Activated T-helper 17 cell treated with anti-CD3 and anti-CD28 coated beads, Interleukin-2, amount 50 U/mL, for 72 hours (primary cell): ENCODE measurements at places on chromosomes 13 and 19.

DNA sequence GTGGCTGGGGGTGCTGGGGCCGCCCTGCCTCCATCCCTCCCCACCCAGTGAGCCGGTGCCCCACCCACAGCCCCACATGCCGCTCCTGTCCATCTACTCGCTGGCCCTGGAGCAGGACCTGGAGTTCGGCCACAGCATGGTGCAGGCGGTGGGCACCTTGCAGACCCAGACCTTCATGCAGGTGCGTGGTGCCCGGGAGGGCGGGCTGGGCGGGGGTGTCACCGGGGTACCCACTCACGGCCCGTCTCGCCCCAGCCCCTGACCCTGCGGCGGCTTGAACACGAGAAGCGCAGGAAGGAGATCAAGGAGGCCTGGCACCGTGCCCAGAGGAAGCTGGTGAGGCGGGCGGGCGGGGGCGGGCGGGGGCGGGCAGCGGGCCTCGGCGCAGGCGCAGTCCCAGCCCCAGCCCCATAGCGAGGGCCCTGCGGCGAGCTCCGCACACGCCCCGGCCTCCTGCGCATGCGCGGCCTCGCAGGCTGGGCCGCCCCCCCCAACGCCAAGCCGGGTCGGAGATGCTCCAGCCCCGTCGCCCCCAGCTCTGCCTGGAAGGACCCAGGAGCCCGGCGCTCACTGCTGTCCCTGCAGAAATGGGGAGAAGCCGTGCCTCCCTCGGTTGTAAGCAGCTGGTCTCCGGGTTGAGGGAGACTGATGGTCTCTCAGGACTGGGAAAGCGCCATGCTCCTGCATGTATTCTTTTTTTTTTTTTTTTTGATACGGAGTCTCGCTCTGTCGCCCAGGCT is 7.7 kb downstream of the ARHGAP45 start:
- no peaks in the 10 kb centered on the region for H3K27me3 ChIP-seq
- ATAC-seq, result peak; percentile 26
- H3K4me3 ChIP-seq, result peak overlapping the region; percentile 82
- peaks cover 14% of the 10 kb centered on the region for H3K4me1 ChIP-seq
- peaks cover 90% of the 10 kb centered on the region for H3K36me3 ChIP-seq

DNA sequence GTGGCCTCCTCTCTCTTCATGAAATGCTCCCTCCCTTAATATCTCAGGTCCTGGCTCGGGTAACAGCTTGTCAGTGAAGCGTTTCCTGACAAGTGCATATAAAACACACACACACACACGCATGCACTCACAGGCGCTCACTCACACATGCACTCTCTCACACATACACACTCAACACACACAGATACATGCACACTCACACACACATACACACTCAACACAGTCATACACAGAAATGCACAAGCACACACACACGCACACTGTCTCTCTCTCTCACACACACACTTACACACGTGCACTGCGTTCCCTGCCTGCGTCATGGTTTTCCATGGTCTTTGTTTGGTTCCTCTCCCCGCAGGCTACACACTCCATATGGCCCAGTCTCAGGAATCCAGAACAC is 344.1 kb downstream of the UQCRFS1 start:
- H3K27ac ChIP-seq, result no peak overlapping the region
- no peaks in the 10 kb centered on the region for H3K4me1 ChIP-seq
- no peak overlapping the region for H3K4me3 ChIP-seq
- no peaks in the 10 kb centered on the region for H3K36me3 ChIP-seq
- no peak for ATAC-seq

DNA sequence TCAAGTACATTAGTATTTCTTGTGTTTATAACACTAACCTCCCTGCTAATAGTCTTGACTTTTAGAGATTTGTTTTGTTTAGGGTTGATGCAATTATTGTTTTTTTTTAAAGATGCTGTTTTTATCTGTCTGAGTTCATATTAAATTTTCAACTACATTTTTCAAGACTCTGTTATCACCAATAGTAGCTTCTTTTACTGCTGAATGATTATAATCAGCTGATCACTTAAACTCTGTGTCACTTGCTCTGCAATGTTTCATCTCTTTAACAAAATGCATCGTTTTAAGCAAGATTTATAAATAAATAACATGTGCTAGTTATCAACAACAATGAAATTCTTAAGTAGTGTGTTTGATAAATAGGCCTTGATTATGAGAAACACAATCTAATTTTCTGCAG is 920.9 kb upstream of the PCDH20 start:
- H3K4me1 ChIP-seq, result no peaks in the 10 kb centered on the region
- no peaks in the 10 kb centered on the region for H3K27me3 ChIP-seq
- no peaks in the 10 kb centered on the region for H3K36me3 ChIP-seq
- no peak overlapping the region for H3K4me3 ChIP-seq
- ATAC-seq, result no peak

DNA sequence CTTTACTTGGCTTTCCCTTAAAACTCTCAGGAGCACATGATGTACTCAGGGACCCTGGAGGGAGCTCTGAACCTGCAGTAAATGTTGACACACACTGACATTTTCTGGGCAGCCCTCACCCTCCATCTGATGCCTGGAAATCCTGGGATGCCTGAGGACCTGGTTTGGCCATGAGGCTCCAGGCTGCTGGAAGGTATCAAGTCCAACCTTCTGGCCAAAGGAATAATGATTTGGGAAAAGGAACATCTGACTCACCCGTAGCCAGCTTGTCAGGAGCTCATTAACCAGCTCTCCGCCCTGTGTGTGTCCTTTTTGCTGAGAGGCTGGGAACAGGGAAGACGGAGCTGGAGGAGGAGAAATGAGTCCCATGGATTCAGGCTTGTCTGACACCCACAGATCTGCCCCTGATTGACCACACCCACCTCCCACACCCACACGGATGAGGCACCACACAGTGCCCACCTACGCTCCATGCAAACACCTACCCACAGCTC is 10.3 kb downstream of the ZNF558 start:
- H3K27me3 ChIP-seq, result no peaks in the 10 kb centered on the region
- no peak for ATAC-seq
- no peak overlapping the region for H3K27ac ChIP-seq
- H3K4me3 ChIP-seq, result no peak overlapping the region
- peaks cover 8% of the 10 kb centered on the region for H3K4me1 ChIP-seq

DNA sequence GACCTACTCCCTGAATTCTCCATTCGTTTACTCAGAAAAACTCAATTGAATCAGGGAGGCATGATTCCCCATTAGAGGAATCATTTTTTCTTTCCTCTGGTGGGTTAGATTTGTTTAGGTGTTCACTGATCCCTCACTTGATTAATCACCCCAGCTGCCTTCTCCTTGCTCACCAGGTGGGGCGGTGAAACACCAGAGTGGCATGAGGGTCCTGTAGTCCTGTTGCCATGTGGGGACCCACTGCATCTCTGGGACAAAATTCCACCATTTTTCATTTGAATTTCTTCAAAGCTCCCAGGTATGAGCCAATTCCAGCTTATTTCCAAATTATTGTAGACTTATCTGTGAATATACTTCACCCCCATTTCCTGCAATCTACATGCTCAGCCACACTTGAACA is 462.7 kb upstream of the ZNF507 start:
- no peak overlapping the region for H3K4me3 ChIP-seq
- no peak for ATAC-seq
- no peaks in the 10 kb centered on the region for H3K27me3 ChIP-seq
- no peaks in the 10 kb centered on the region for H3K36me3 ChIP-seq
- H3K27ac ChIP-seq, result no peak overlapping the region
- H3K4me1 ChIP-seq, result no peaks in the 10 kb centered on the region

GRCh38 chr13:47213047-47213446 is 316.2 kb upstream of the HTR2A start:
- no peak for ATAC-seq
- no peak overlapping the region for H3K27ac ChIP-seq
- no peak overlapping the region for H3K4me3 ChIP-seq

- no peaks in the 10 kb centered on the region for H3K36me3 ChIP-seq
- H3K27me3 ChIP-seq, result peaks cover under 1% of the 10 kb centered on the region
- H3K4me3 ChIP-seq, result no peak overlapping the region
- H3K27ac ChIP-seq, result no peak overlapping the region
Observed at GRCh38 chr19:51808333-51808986, 13.5 kb downstream of the FPR3 start.

DNA sequence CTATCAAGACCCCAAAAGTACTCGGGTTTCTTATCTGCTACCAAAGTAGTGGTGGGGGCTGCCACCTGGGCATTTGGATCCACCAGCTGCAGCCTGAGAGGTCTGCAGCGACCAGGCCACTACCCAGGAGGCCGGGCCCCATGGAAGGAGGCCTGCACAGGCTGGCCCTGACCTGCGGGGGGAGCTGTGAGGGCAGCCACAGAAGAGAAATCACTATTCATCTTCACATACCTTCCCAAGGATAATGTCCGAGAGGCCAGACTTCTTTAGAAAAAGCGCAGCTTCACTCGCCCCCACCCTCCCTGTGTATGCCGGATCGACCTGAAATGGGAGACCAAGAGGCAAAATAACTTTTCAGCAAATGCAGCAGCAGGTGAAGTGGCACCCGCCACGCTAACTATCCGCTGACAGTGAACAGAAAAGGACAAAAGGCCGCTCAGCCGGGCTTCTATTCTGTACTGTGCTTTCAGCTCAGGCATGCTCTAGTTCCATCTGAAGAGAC is 30.1 kb downstream of the EPS15L1 start:
- no peak overlapping the region for H3K4me3 ChIP-seq
- no peak overlapping the region for H3K27ac ChIP-seq
- no peak for ATAC-seq

DNA sequence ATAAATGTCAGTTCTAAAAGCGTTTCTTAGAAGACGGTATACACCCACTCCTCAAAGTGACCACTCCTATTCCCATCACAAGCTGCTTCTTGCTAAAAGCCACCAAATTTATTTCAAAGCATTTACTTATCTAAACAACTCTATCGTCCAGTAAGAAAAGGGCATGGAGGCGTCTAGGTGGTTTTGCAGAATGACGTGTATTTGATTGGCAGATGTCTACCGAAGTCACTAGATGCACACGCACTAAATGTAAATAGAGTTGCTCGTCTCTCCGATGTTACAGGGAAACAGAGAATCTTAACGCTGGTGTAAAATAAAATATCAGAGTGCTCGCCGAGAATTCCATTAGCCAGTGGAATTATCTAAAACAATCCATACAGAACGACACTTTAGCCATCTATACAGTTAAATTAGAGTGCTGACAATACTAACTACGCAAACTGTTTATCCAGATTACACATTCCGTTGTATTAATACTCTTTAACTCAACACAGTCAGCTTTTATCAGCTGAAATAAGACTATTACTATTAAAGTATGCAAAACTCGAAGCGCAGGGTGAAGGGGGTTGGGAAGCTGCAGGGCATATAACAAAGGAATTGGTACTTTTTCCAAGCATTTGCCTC is 1.9 kb downstream of the KLF12 start:
- peak overlapping the region; percentile 95 for H3K27ac ChIP-seq
- peaks cover 26% of the 10 kb centered on the region for H3K36me3 ChIP-seq
- H3K4me3 ChIP-seq, result no peak overlapping the region
- peak; percentile 10 for ATAC-seq
- peaks cover 15% of the 10 kb centered on the region for H3K4me1 ChIP-seq
- H3K27me3 ChIP-seq, result no peaks in the 10 kb centered on the region

- H3K27me3 ChIP-seq, result peaks cover 42% of the 10 kb centered on the region
- no peaks in the 10 kb centered on the region for H3K36me3 ChIP-seq
- ATAC-seq, result no peak
- no peak overlapping the region for H3K4me3 ChIP-seq
Observed at GRCh38 chr19:45975306-45976070, 1.8 kb upstream of the NOVA2 start.

- no peak for ATAC-seq
- peaks cover 26% of the 10 kb centered on the region for H3K4me1 ChIP-seq
- H3K36me3 ChIP-seq, result peaks cover 9% of the 10 kb centered on the region
Observed at GRCh38 chr13:42981853-42982252, 10.2 kb downstream of the EPSTI1 start.

GRCh38 chr19:34487651-34488051 is 6.1 kb downstream of the WTIP start:
- H3K27ac ChIP-seq, result no peak overlapping the region
- H3K4me1 ChIP-seq, result no peaks in the 10 kb centered on the region
- peaks cover 8% of the 10 kb centered on the region for H3K36me3 ChIP-seq
- H3K27me3 ChIP-seq, result peaks cover 23% of the 10 kb centered on the region

DNA sequence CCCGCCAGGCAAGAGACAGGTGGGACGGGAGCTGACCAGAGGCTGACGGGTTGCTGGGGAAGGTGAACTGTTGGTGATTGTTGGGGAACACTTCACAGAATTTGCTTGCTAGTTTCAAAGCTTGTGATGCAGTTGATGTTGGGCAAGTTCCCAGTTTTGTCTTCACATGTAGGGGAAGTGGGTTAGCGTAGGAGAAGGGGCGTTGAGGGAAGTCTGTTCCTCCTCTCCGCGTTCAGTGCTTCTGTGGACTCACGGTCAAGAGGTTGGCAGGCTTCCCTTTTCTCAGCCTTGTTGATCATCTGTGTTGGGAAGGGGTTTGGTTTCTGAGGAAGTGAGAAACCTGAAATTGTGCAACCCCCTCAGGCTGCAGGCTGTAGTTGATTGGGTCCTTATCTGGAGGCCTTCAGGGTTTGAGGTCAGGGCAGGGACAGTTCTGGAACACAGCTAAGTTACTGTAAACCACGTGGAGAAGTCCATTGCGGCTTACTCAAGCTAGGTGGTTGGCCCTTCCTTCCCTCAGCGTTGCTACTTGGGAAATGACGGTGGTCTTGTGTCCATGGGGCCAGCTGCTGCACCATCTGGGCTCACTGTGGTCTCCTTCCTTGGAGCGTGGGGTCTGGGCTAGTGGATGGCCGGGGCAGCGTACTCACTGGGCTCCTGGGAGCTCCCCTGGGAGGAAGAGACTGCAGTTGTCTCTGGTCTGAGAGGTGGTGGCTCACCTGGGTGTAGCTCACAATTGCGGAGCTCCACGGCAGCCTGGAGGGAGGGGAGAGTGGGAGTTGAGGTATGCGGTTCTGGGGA is 7.5 kb downstream of the RPS9 start:
- peak; percentile 5 for ATAC-seq
- H3K36me3 ChIP-seq, result peaks cover 91% of the 10 kb centered on the region
- no peaks in the 10 kb centered on the region for H3K27me3 ChIP-seq

DNA sequence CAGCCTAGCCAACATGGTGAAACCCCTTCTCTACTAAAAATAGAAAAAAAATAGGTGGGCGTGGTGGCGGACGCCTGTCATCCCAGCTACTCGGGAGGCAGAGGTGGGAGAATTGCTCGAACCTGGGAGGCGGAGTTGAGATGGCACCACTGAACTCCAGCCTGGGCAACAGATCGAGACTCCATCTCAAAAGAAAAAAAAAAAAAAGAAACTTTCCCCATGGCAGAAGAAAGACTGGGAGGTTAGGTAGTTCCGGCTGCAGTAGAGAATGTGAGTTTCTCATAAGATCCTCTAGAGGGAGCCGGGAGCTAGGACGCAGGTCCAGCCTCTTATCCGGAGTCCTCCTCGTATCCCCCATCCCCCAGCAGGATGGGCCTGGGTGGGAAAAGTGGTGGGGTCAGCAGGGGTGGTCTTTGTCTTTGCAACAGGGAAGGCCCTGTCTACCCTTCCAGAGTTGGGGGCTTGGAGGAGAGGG is 13.2 kb upstream of the CREB3L3 start:
- H3K4me1 ChIP-seq, result peaks cover 7% of the 10 kb centered on the region
- ATAC-seq, result peak; percentile 87
- peak overlapping the region; percentile 66 for H3K4me3 ChIP-seq
- H3K36me3 ChIP-seq, result no peaks in the 10 kb centered on the region

GRCh38 chr19:35531291-35531690 is 2.0 kb upstream of the GAPDHS start:
- no peaks in the 10 kb centered on the region for H3K36me3 ChIP-seq
- H3K4me3 ChIP-seq, result no peak overlapping the region
- H3K27ac ChIP-seq, result no peak overlapping the region
- H3K4me1 ChIP-seq, result peaks cover 8% of the 10 kb centered on the region
- H3K27me3 ChIP-seq, result peaks cover 33% of the 10 kb centered on the region
